Activated CD4-positive, CD25-positive, alpha-beta regulatory T cell (primary cell): ENCODE measurements at places on chromosomes 5 and 9.
A peak's percentile ranks its signal among the peaks of the same experiment; 100 is the strongest.

GRCh38 chr5:66213533-66213932, 69.4 kb downstream of the SREK1 start:
- no peak for DNase-seq

DNA sequence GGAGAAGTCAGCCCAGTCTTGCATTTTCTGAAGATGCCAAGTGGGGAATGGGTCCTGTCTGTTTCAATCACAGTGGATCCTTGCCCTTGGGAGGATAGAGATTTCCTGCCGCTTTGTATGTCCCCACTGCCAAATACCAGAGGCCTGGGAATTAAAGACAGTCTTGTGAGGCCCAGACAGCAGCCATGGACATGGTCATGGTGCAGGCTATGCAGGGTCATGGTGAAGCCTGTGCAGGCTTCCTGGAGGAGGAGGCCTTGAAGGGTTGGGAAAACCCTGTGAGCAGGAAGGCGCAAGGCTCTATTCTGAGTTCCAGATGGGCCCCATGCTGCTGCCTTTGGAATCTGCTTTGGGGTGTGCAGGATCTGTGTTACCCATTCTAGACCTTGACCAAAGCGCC, 57.3 kb upstream of the PITX1 start:
- DNase-seq: no peak

- no peak for DNase-seq
Observed at GRCh38 chr5:160339406-160340130, 27.2 kb upstream of the CCNJL start.

GRCh38 chr5:143008809-143009521, 238.8 kb downstream of the ARHGAP26 start:
- DNase-seq: peak; percentile 12

DNA sequence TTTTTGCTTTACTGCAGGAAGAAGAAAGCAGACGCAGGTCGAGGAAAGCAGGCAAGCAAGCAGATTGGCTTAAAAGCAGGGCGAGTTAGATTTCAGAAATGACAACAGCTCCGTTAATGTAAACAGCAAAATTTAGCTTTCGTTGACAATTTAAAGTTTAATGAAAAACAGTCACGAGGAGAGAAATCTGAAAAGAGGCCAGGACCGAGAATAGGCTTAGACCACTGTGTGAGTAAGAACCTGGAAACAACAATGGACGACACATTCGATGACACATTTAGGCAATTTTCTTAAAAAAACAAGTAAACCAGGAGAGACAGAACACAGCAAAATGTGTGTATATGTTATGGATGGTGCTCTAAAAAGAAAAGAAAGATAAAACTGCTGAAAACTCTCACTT, 155.3 kb downstream of the ISOC1 start:
- DNase-seq: no peak

GRCh38 chr5:142660196-142660595, 25.7 kb downstream of the FGF1 start:
- no peak for DNase-seq

DNA sequence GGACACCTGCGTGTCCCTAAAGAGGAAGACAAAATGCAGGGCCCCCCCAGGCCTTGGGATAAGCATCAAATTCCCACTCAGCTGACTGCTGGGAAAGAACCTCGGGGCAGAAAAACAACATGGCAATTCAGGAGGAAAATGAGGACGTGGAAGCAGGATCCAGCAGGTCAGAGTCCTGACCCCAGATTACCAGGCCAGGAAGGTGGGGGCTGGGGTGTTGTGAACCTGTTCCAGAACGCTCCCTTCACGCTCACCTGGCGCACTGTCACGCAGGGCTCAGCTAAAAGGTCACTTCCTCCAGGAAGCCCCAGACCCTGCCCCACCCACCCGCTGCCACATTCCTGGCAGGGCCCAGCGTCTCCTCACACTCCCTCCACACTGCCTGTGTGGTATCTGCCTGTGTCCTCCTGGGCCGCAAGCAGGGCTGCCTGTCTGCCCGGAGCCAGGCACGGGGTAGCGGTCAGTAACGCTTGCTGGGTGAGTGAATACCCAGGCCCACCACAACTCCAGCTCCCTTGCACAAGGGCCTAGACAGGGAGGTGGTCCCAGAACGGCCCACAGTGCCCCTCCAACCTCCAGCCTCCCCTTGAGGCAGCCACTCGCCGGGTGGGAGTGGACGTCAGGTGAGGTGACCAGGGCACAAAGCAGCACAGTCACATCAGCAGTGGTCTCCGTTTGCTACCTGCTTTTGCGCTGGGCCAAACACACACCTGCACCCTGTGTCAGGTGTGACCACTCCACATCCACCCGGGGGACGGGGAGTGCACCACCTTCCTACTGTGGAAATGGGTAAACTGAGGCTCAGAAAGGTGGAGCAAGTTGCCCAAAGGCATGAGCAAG, 18.1 kb downstream of the VAV2 start:
- DNase-seq: no peak

DNA sequence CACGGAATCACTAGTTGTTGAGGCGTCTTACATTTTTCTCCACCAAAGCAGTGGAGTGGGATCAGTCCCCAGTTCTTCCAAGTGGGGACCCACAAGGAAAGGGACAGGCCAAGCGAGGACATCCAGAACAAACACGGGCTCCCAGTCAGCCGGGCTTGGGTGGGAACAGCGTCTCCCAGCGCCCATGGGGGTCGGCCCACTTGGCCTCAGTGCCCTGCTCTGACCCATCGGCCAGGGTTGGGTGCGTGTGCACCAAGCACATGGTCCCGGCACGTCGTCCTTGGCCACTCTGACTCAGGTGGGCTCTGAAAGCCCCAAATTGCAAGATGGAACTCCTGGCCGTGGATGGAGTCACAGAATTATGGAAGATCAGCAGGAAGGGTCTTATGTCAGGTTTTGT, 37.9 kb downstream of the DBH start:
- DNase-seq: no peak

- no peak for DNase-seq
Observed at GRCh38 chr5:78765116-78765515, 116.5 kb upstream of the LHFPL2 start.

GRCh38 chr9:95077053-95077765, 240.3 kb downstream of the FANCC start:
- DNase-seq: no peak

GRCh38 chr9:82890865-82891264, 172.1 kb downstream of the RASEF start:
- no peak for DNase-seq

DNA sequence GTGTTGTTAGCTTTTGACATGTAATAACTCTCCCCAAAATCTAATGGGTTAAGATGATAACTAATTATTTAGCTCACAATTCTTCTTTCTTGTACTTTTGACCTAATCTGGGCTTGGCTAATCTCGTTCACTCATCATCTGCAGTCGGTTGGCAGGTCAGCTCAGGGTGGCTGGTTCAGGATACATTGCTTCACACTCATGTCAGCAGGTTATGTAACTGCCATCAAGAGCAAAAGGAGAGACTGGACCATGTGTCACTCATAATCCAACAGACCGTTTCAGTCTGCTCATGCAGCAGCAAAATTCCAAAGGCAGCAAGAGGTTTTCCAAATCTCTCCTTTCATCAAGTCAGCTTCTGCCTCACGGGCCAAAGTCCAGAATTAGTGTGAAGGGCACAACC, 998.4 kb upstream of the CTNND2 start:
- DNase-seq: no peak

DNA sequence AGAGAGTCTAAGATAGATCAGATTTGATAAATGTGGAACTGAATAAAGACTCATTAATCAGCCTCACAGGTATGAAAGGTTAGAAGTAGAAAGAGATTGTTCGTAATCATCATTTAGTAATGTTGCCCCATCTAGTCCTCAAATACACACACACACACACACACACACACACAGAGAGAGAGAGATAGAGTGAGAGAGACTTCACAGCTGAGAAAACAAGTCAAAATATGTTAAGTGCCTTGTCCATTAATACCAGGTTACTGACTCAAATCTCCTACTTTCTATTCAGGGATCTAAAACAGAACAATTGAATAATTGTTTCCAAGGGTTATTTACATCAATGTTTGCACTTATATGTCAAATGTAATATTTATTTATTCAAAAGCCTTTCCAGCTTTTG, 284.6 kb downstream of the MRPS30 start:
- DNase-seq: no peak

DNA sequence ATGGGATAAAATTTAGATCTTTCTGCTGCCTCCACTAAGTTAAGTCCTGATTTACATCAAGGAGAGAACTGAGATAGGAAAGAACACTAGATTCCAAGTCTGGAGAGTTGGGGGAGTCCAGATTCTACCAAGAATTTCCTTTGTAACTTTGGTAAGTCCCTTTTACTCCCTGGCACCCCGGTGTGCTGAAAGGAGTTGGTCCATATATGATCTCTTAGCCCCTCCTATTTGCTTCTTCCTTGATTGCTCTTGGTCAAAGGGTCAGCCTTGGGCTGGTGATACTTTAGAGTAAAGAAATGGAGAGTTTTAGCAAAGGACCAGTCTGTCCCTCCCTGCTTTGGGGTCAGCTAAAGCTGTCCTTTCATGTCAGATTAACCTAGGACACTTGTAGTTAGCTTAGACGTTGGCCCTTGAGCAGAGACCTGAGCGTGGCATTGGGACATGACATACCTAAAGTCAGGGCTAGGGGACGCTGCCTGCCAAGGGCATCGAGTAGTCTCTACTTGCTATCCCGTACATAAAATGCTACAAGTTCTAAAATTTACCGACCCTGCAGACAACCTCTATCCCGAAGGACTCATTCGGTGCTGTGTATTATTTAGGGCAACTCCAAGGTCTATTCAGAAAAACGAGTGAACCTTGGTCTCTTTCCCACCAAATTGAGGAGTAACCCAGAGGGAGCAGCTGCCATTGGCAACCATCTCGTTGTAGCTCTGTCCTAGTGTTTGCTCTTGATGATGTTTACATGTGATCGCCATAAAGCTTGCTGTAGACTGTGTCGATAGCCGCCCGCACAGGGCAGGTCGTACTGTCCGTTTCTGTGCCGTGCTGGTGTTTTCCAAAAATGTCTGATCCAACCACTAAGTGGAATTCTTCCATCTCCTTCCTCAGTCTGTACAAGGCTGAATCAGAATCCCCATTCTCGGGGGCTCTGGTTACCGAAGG, 94.4 kb downstream of the PDE6A start:
- DNase-seq: no peak

DNA sequence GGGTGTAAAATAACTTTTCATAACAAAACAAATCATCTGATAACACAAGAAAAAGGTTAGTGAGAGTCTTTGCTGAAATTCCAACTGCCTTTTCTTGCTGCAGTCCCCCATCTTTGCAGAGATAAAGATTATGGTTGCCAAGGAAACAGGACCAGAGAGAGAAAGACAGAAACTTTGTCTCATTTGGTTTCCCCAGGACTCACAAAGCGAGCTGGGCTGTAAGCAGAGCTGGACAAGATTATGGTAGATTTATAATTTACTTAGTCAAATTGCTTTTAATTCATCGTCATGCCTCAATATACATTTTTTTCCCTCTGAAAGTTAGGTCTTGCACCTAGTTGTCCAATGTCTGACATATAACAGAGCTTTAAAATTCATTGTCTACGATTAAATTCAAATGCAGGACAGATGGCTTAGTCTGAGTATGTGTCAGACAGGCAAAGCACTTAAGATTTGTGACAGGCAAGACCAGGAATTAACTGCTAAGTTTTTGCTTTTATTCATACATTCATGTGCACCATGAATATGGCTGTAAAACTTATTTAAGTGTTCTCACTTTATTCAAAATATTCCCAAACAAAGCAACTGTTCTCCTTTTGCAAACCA, 17.4 kb downstream of the ENC1 start:
- no peak for DNase-seq

GRCh38 chr9:114837923-114838322, 32.1 kb upstream of the TNFSF15 start:
- DNase-seq: no peak

DNA sequence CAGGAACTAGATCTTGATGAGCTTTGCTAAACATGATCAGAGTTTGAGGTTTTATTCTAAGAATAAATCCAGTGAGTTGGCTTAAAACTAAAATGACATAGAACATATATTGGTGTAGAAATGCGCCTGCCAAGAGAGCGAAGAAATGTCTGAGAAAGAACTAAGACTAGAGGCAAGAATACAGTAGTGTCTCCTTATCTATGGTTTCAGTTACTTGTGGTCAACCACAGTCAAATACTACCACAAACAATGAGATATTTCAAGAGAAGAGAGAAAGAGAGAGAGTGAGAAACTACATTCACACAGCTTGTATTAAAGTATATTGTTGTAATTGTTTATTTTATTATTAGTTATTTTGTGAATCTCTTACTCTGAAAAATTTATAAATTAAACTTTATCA, 254.4 kb upstream of the CDH10 start:
- no peak for DNase-seq

DNA sequence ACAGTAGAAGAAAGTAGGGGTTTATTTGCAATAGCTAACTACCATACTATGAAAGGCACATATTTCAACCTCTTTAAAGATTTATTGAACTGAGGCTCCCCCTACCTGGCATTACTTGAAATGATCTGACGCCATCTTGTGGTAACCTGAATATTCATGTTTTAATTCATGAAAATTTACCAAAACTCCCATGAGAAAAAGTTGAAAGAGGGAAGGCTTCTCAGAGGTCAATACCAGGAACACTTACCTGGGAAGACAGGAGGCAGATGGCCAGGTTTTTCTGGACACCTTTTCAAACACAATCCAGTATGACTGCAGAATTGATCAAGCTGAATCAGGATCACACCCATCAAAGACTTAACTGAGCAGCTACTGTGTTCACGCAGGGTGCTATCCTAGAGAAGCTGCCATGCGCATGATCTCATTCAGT, 9.4 kb downstream of the PRELID2 start:
- no peak for DNase-seq

GRCh38 chr5:77851176-77852067, 75.3 kb upstream of the TBCA start:
- DNase-seq: peak; percentile 3

- no peak for DNase-seq
Observed at GRCh38 chr5:77073667-77074066, 13.4 kb downstream of the ZBED3 start.

GRCh38 chr5:157546456-157547100, 29.0 kb downstream of the ADAM19 start:
- DNase-seq: no peak

GRCh38 chr5:100779669-100780375, 123.3 kb downstream of the ST8SIA4 start:
- no peak for DNase-seq

DNA sequence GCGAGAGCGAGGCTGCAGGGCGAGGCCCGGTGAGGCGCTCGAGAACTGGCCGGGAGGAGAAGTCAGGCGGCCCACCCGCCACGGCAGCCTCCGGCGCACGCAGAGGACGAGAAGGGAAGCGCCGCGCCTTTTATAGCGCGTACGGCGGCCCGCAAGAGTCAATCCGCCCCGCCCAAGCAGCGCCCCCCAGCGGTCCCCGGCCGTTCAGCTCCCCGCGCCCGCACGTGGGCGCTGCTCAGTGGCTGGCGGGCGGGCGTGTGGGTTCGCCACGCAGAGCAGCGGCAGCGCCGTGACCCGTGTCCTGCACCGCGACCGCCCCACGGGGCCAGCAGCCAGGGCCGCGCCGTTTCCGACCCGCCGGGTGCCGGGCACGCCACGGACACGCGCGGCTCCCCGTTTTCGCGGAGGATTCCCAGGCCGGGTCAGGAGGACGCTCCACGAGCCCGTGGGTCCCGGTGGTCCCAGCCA, 14.6 kb downstream of the LCN10 start:
- peak; percentile 89 for DNase-seq
